ENCODE measurements at places on chromosomes 2 and 18. TPM values are rescaled to one million over a fixed set of nuclear protein-coding genes. Genes with fewer than 3 reads are reported as not detected.

Gene SELENOI
- total RNA-seq, result 28.5 TPM

Gene IGFBP5
- 1.9 TPM for total RNA-seq

Gene GULP1
- 51.5 TPM for total RNA-seq

Gene CRYGD
- not detected for total RNA-seq

Gene TMEM163
- total RNA-seq, result not detected

Gene ABCA12
- 0.03 TPM for total RNA-seq

Gene AKAIN1
- total RNA-seq, result not detected

Gene CKAP2L
- 27.0 TPM for total RNA-seq
